ENCODE measurements at places on chromosomes 2 and 18. TPM values are rescaled to one million over a fixed set of nuclear protein-coding genes. Genes with fewer than 3 reads are reported as not detected.

DNA sequence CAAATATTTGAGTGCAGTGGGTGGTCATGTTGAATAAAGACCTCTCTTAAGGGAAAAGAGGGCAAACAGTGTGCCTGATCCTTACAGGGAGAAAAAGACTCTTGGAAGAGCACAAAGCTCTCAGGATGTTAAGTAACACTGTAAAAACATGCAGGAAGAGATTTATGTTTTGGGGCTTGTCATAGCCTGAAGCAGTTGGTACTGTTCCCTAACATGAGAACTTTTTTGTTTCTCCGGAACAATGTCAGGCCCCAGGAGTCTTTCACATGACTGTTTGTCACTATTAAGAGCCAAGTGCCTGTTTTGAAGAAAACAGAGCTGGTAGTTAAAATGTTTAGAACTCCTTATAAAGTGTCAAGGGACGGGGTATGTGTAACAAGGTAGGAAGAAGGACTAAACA lies 83.7 kb upstream of the B3GNT2 start:
- no peak for DNase-seq

CTLA4 gene
- total RNA-seq = not detected

DNA sequence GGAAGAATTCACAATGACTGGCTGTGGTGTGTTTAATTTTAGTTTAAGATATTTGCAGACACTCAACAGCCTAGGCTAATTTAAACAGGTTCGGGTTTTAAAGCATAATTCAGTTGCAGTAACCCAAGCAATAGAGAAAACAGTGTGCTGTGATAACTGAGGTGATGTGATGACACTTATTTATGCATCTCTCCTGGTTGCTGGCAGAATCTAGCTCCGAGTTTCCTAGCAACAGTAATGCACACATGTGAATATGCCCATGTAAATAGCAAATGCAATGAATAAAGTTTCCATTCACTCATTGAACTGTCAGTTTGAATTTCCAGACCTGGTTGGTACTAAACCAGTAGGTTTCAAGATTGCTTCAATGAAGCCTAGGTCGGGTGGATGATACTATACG lies 426.5 kb downstream of the TMX3 start:
- DNase-seq = no peak

DNA sequence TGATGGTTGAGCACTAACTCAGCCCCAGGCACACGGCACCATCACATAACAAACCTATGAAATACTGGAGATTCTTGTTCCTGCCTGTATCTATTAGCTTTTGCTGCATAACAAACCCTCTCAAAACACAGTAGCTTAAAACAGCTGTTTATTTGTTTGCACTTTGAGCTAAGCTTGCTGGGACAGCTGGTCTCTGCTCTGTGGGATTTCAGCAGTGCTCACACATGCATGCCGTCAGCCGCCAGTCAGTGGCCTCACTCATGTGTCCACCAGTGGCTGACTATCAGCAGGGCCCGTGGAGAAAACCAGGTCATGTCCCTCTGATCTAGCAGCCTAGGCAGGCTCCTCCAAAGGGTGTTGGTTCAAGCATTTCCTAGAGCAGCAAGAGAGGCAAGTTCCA lies 52.8 kb upstream of the RAB12 start:
- DNase-seq = no peak

GRCh38 chr2:219249203-219249980 lies 3.7 kb upstream of the TUBA4B start:
- peak; percentile 62 for DNase-seq

SETBP1 gene
- total RNA-seq = 16.4 TPM

CLEC4F gene
- 0.17 TPM for total RNA-seq

- DNase-seq = no peak
These were observed 70.3 kb upstream of the PELI1 start for GRCh38 chr2:64214281-64215115.

- no peak for DNase-seq
These were observed 86.9 kb downstream of the LOXHD1 start for GRCh38 chr18:46570134-46570533.

CABYR gene
- total RNA-seq = 0.91 TPM

C2orf80 gene
- not detected for total RNA-seq

DNA sequence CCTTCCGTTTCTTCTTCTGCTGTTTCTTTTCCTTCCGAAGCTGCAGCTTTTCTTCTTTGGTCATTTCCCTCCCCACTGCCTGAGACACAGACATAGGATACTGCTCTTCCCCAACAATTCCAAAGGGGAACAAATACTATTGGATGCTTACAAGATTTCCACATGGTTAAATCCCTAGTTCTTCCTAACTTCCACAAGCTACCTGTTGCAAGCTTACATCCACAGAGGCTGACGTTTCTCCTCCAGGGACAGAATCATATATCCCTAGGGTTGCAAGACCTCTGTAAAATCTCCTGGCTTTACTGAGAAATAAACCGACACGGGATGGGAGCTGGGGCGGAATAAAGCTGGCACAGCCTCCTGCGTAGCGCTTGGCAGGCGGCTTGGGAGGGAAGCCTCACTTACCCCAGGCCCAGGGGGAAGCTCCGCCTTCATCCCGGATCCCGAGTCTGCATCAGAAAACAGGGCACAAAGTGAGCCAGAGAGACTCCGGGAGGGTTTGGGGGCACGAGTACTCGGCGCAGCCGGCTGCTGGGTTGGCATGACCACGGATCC lies 590 bp downstream of the EIF2B4 start:
- no peak for DNase-seq

DNA sequence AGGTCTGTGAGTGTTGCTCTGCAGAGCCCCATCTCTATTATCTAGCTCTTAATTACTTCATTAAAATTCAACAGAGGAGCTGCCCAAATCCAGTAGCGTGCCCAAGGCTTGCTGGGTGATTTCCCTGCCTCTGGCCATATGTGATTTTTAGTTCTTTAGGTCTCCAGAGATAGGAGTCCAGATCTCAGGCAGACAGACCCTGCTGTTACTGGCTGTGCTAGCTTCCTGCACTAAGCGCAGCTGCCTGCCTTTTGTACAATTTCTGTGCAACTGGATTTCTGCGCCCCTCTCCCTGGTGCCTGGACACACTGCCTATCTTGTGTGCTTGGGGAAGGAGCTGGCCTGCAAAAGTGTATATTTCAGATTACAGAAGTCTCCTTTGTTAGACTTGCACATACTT lies 136.5 kb downstream of the TDRD15 start:
- DNase-seq = no peak

PHLPP1 gene
- total RNA-seq = 4.1 TPM

GRCh38 chr2:183610724-183611123 lies 486.5 kb downstream of the NUP35 start:
- no peak for DNase-seq

XIRP2 gene
- 26.5 TPM for total RNA-seq

DNA sequence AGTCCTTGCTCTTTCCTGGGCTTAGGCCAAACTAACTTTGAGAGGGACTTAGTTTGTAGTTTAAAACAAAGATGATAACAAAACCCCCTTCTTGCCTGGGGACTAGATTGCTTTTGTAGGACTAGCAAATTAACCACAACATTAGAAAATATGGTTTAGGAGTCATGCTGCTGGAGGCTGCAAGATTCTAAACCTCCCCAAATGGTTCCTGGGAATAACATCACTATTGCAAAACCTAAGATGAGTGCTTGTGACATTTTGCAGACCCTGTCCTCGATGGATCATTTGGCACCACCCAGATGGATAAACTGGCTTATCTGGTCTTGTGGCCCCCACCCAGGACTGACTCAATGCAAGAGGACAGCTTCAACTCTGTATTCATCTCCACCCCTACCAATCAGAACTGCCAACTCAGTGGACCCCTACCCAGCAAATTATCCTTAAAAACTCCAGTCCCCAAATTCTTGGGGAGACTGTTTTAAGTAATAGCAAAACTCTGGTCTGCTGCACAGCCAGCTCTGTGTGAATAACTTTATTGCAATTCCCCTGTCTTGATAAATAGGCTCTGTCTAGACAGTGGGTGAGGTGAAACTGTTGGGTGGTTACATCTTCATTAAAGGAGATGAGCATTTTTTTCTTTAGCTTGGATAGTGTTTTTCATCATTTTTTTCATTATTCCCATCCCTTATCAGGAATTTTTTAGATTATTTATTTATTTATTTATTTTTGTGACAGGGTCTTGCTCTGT lies 58.9 kb downstream of the SPTBN1 start:
- DNase-seq = no peak

SCN3A gene
- 0.71 TPM for total RNA-seq

- DNase-seq = no peak
These were observed 850.7 kb downstream of the RNF144A start for GRCh38 chr2:7767902-7768301.

KCNF1 gene
- 0.65 TPM for total RNA-seq

DLX1 gene
- total RNA-seq = 0.18 TPM

MC4R gene
- total RNA-seq = not detected

- no peak for DNase-seq
These were observed 43.8 kb downstream of the SLC4A3 start for GRCh38 chr2:219671279-219671678.

CDK5R2 gene
- not detected for total RNA-seq

SLC9A4 gene
- total RNA-seq = not detected

- DNase-seq = no peak
These were observed 248.8 kb downstream of the XIRP2 start for GRCh38 chr2:167136879-167137596.

All from right cardiac atrium (tissue), 5 donors.